ENCODE measurements at places on chromosomes 2 and 18.

- no peak for DNase-seq
Observed at GRCh38 chr2:150472511-150472899, 15.0 kb downstream of the RND3 start.

DNA sequence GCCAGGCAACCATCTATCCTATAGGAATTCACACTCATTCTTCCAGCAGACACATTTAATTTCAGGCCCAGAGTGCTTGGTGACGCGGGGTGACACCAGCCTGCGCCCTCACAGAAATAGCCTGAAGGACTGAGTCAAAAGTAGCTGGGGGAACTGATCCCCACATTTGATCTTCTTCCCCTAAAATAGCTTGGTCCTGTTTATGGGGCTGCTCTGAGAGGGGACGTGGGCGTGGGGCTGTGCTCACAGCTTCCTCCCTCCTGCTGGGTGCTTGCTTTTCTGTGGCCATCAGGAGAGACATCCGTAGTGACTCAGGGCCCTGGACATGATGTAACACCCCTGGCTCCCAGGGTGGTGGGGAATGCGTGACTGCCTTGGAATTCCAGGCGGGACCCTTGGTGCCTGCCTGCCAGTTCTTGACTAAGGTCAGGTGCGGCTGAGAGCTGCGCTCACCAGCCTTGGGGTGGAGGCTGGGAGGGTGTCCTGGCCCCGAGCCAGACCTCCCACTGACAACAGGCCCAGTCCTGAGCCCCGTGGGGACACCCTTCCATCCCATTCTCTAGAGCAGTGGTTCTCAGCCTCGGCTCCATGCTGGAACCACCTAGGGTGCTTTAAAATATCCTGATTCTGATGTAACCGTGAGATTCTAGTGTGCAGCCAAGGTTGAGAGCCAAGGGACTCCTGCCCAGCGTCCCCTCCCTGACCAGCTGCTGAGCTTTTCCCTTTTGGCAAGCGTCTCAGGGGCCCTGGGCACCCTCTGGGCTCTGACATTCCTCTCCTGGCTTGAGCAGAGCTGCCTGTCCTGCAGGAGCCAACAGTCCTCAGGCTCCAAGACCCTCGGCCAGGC lies 47.4 kb upstream of the SMAD7 start:
- peak; percentile 34 for DNase-seq

- no peak for DNase-seq
Observed at GRCh38 chr2:218482651-218483050, 63.7 kb downstream of the VIL1 start.

GRCh38 chr2:158191076-158191895 lies 89.6 kb downstream of the UPP2 start:
- no peak for DNase-seq

DNA sequence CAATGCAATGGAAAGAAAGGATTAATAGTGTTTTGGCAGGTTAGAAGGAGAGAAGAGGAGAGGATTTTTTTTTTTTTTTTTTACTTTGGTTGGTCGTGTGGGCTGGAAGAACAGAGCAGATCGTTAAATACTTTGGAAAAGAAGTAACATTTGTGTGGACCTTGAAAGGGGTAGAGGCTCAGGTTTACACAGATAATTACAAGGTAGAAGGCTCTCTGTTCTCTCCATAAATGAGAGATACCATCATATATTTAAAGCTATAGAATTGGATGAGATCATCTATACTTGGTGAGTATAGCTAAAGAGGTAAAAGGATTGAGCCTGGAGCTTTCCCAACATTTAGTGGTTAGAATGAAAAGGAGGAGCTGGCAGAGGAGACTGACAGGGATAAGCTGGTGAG lies 49.0 kb downstream of the SMCHD1 start:
- no peak for DNase-seq

- no peak for DNase-seq
Observed at GRCh38 chr2:72136331-72136730, 11.3 kb downstream of the CYP26B1 start.

DNA sequence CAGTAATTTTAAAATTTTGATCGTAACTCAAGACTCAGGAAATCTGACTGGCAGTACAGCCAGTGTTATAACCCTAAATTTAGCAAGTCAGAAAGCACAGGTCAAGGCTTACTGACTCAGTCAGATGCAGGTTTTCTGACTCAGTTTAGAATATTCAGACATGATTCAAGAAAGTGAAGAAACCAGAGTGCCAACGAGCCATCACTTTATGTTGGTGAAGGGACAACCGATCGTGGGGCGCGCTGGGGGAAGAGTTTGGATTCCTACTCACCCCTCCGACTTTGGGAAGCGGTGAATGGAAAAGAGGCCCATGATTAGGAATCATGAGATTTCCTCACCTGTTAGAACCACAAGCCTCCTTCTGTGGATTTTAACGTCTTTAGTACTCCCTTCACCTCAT lies 998 bp downstream of the RNF149 start:
- no peak for DNase-seq

DNA sequence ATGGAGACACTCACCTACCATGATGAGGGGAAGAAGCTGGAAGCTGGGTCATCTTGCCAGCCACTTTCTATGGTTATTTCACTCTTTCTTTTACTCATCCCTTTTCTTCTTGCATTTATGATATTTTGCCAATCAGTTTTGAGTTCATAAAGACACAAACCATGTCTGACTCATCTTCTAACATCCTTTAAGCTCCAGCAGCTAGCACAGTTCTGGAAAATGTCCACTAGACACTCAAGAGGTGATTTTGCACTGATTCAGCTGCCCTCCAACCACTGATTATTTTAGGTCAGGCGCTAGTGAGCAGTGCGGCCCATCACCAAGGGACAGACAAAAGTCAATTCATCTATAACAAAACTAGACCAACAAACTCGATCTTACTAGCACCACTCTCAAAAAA lies 537.1 kb upstream of the ID2 start:
- DNase-seq = no peak

DNA sequence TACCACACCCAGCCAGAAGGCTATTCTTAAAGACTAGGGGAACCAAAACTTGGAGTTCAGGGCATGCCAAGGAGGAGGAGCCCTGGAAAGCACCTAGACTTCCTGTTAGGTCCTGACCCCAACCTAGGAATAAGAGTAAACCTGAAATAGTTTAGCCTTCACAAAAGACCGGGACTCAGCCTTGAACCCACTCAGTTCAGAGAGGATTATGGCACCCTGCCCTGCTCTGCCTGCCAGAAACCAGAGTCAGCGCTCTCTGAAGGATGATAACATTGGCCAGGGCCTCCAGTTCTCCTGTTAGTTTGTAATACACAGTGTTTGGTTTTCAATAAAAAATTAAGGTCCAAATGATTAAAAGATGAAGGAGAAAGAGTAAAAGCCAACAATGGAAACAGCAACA lies 96.4 kb downstream of the LDLRAD4 start:
- no peak for DNase-seq

GRCh38 chr18:31685097-31686082 lies 1.0 kb upstream of the B4GALT6 start:
- DNase-seq = peak; percentile 76

- DNase-seq = no peak
Observed at GRCh38 chr2:143139835-143140393, 10.7 kb downstream of the ARHGAP15 start.

DNA sequence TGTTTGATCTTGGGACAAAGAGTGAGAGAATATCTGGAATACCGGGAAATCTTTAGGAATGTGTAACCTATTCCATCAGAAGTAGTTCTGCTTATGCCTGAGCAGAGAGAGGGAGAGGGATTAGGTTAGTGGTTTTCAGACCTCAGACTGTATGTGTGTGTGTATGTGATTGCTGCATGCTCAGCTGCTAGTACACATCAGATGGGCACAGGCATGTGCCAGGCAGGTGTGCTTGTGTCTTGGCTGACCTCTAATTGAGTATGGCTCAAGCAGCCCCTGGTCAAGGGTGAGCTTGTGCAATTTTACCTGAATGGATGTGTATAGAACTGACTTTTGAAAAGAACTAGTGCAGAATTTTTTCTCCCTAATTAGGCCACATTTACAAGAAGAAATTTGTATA lies 91.2 kb downstream of the INSIG2 start:
- no peak for DNase-seq

DNA sequence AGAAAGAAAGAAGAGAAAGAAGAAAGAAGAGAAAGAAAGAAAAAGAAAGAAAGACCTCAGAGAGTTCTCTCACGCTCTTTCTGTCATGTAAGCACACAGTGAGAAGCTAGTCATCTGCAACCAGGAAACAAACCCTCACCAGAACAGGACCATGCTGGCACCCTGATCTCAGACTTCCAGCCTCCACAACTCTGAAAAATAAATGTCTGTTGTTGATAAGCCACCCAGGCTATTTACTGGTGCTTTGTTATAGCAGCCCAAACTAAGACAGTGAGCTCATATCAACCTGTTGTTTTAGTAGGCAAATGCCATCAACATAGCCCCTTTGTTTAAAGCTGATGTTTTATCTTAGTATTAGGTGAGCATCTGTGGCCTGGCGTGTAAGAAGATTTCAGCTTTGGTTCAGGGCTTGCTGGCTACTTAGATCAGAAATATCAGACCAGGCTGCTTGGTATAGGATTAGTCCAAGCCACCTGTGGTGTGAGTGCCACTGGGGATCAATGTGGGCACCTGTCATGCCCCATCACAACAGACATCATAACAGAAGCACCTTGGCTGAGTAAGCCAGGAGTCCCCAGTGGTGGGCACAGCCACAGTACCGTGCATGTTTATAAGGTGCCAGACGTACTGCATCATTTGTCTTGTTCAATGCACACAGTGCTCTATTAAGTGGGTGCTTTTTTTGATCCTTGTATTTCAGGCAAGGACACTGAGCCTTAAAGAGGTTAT lies 94.4 kb downstream of the LBH start:
- no peak for DNase-seq

GRCh38 chr2:146323564-146323963 lies 1521.3 kb upstream of the ACVR2A start:
- no peak for DNase-seq

GRCh38 chr2:128160616-128161275 lies 69.7 kb downstream of the UGGT1 start:
- no peak for DNase-seq

DNA sequence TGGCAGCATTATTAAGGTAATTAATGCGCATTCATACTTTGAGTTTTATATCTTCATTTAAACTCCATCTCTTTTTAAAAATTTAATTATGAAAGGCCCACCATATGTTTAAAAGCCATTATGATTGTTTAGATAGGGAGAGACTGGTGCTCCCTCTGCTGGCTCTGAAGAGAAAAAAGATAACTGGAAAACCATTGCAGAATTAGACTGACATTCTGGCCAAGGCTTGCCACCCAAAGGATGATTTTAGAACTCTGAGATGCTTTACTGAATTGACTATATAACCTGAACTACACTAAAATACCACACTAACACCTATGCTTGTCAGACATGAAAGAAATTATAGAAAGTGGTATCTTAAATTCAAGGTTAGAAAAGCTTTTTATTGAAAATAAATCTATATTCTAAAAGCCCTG lies 127.6 kb upstream of the SPOPL start:
- peak; percentile 74 for DNase-seq

DNA sequence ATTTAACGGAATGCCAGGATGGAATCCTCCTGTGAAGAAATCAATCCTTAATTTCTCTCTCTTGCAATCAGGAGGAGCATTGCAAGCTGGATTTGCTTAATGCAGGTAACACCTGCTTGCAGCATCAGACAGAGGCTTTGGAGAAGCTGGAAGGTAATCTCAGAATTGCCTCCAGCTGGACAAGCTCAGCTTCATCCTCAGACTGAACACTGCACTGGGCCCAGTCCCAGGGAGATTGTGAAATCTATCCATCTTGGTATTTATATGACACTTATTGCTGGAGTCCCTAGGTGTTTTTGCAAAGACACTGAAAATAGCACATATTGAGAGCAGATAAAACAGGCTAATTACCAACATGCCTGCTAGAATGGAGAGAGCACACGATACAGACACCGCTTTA lies 179.4 kb upstream of the SESTD1 start:
- DNase-seq = no peak

DNA sequence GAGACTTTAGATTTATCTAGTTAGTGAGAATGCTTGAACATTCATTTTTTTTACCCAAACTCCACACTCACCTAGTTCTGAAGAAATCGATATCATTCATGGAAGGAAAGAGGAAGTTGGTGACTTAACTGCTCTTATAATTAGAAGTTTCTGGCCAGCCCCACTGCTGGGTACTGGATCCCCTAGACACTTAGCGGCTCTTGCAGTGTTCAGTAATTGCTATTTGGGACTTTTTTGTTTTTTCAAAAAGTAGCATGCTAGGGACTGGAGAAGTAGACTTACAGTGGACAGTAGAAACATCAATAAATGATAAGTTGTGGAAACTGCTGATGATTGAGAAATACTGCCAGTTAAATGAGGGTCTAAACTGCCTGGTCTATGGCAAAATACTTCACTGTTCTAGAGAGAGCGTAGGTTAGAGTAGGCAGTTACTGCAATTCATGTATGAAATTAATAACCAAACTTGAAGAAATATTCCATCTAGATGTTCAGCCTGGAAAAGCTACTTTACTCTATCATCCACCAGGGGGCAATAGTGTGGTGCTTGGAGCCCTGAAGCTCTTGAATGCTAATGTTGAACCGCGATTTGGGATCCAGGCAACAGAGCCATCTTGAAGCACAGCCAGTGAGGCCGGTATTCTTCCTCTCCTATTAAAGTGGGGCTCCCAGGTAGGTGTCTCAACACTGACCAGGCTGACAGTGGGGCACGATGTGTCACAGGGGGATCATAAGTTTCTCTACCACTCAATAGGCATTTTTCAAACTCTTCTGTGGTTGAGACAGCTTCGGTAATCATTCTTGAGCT lies 146.1 kb upstream of the SESTD1 start:
- DNase-seq = peak; percentile 75

GRCh38 chr2:158099716-158100115 lies 2.0 kb upstream of the UPP2 start:
- DNase-seq = no peak

DNA sequence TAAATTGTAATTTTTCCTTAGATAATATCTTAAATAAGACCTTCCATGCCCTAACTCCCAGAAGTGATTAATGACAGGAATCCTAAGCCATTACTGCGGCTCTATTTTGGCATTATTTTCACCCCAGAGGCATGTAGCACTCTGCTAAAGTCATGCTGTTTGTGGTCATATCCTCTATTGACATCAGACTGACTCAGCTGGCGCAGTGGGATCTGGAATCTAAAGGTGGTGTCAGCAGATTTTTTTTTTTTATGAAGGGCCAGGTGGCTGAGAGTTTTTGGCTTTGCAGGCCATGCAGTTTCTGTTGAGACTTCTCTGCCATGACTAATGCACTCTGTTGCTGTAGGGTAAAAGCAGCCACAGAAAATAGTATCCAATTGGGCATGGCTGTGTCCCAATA lies 64.1 kb upstream of the ACVR1C start:
- no peak for DNase-seq

- DNase-seq = no peak
Observed at GRCh38 chr18:58015065-58015780, 28.8 kb upstream of the NEDD4L start.

GRCh38 chr18:49561289-49562193 lies at the start of gene LIPG:
Gene LIPG, plus strand, starts transcription at chr18:49562057. Its CDS starts 252 bp downstream, at chr18:49562309.
- peak; percentile 88 for DNase-seq

DNA sequence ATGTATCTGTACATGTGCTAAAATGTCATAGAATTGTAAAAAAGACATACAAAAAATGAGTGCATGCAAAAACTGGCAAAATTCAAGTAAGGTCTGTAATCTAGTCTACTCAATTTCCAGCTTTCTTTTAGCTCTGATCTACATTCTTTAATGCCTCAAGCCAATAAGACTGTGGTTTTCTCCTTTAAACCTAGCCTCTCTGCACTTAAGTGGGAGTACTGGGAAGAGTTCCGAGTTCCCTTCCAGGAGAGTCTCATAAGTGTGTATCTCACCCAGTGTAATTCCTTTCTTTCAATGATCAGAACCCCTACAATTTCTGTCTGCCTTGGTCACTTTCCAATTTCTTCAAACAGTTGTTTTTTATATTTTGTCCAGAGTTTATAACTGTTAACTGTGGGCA lies 150.1 kb downstream of the PTRHD1 start:
- DNase-seq = no peak
